Activated naive CD4-positive, alpha-beta T cell treated with Interleukin-2 at 50 U/mL for 16 hours (primary cell): ENCODE measurements at places on chromosomes 1 and 21.

- DNase-seq: no peak
Measured at GRCh38 chr21:40505681-40506080, 341.3 kb downstream of the DSCAM start.

DNA sequence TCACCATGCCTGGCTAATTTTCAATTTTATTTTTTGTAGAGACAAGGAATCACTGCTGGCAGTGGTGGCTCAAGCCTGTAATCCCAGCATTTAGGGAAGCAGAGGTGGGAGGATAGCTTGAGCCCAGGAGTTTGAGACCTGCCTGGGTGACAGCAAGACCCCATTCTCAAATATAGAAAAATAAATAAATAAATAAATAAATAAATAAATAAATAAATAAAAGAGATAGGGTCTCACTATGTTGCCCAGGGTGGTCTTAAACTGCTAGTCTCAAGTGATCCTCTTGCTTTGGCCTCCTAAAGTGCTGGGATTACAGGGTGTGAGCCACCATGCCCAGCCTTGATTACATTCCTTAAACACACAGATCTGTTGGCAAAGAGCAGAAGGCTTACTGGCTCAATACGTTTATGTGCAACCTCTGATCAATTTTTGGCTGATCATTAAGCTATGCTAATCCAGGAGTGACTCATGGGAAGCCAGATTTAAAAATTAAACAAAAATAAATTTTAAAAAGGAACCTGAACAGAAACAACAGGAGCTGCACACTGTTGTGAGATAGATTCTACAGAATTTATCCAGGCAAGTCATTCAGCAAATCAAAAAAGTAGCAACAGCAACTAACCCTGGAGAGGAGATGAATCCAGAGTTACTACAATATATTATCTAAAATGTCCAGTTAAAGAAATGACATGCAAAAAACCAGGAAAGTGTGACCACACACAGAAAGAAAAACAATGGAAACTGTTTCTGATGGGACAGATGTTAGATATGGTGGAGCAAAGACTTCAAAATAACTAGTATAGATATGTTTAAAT, 79.4 kb downstream of the RPE65 start:
- no peak for DNase-seq

GRCh38 chr1:19650416-19651140, 6.5 kb downstream of the NBL1 start:
- DNase-seq: no peak

DNA sequence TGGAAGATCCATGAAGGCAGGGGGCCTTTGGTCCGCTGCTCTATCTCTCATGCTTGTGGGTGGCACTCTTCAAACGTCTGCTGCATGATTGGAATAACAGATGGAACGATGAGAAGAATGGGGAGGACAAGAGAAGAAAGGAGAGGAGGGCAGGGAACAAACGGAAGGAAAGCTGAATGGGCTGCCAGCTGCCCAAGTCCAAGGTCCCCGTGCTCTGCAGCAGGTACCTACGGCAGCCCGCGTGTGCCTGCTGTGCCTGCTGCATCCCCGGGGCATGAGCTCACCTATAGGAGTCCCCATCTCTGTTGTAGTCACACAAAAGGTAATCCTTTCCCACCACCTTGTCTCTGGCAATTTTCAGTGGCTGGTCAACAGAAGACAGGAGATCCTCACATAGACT, 73.1 kb downstream of the SLC66A1 start:
- DNase-seq: no peak

GRCh38 chr1:231178970-231179369, 17.1 kb downstream of the TRIM67 start:
- DNase-seq: no peak

DNA sequence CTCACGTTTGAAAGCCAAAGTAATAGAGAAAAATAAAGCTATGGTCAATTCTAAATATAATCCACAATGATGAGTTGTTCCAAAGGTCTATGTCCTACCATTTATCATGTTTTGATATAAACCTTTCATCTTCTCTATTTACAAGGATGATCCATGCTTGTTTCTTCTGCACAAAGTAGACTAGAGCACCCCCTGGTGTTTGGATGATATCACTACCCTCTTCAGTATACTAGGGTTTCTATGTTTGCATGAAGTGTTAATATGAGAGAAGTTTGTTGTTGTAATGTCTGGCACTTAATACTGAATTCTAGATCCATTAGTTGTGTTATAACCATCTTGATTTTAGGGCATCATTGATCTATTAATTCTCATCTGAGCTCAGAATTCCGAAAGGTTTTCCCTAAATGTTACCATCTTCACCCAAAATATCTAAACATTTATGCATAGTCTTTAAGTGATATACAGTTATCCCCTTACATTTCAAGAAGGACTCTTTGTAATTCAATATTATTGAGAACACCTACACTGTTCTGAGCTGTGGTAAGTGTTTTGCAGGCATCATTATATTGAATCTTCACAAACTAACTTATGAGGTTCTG, 21.1 kb downstream of the CLDN8 start:
- no peak for DNase-seq

GRCh38 chr1:119390526-119390925, 21.9 kb downstream of the HAO2 start:
- DNase-seq: no peak
